Mesenteric fat pad (tissue), 1 donor: ENCODE measurements at places on chromosomes 4 and X.

DNA sequence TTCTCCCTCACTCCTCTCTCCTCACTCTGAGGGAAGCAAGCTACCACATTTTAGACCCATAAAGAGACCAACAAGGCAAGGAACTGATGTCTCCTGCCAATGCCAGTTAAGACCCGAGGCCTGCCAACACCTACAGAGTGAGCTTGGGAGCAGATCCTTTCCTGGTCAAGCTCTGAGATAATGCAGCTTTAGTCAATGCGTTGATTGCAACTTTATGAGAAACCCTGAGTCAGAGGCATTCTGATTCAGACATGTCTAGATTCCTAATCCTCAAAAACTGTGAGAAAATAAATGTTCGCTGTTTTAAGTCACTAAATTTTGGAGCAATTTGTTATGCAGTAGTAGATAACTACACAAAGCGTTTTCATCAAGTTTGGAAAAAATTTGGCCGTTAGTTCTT is 115.5 kb downstream of the JADE1 start:
- no peak for DNase-seq

DNA sequence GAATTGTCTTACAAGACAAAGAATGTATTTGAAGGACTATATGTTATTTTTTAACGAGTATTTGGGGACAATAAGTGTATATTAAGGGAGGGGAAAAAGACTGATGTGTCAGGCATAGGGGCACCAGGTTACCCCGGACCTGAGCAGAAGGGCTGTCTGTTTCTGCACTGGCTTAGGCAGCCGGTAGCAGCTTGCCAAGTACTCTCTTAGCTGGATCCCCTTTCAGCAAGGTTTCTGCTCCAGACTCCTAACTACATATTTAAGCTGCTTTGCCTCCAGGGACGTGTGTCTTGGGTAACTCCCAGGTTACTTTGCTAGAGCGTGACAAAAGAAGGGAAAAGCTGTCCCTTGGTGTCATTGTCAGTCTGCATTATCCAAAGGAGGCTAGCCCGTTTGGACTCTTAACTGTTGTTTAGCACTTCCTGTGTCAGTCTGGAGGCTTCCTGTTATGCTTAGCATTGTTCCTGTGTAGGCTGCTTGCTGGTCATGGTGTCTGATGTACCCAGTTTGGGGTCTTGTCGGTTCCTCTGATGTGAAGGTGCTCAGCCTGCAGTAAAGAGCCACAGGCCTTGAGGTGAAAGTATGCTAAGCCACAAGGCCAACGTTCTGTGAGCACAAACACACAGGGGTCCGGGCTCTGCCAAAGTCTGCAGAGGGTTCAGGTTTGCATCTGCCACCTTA is 11.6 kb downstream of the CXCR3 start:
- peak; percentile 53 for DNase-seq

DNA sequence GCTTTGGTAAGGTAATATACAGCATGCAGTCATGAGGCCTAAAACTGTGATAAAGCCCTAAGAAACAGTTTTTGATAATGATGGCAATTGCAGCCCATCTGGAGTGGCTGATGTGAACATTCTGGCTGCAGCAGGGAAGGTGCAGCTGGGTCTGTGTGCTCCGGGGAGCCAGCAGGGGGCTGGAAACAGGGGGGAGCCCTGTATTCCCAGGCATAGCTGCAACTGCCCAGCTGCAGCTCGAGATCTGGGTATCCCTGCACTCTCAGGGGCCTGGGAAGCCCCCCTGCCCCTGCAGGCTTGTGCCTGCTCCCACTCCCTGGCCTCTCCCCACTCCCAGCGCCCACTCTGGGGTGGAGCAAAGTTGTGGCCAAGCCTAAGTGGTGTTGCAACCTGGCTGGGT is 95.6 kb downstream of the RRAGB start:
- no peak for DNase-seq

- DNase-seq, result no peak
Observed at GRCh38 chrX:20529301-20529700, 262.6 kb upstream of the RPS6KA3 start.

DNA sequence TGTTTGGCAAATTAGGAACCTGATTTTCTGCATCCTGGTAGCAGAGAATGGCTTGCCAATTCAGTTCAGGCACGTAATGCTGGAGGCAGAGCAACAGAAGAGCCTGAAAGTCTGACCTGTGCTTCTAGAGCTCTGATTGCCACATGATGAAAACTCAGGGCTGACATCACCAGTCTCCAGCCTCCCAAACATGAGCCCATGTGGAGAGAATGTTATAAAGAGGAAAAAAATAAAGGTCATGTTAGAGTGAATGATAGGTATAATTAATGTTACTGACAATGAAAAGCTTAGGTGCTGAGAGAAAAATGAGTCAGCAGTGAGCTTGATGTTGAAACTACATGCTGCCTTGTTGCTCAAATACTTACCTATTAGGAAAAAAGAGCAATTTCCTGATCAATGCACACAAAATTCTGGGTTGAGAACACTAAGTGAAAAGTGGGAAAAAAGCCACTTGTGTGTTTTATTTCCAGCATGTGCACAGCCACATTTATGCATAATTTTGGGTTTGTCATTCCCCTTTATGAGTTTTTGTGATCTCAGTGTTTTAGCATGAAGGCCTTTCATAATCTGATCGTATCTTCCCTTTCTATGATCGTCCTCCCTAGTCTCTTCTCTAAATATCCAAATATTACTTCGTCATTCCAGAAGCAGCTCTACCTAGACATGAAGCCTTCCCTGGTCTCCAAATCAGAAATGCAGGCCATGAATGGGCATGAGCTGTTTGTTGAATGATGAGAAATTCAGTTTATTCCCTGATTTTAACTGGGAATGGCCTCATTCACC is 113.3 kb upstream of the CPEB2 start:
- DNase-seq, result no peak

GRCh38 chr4:8387615-8388527 is 52.7 kb downstream of the ACOX3 start:
- no peak for DNase-seq

DNA sequence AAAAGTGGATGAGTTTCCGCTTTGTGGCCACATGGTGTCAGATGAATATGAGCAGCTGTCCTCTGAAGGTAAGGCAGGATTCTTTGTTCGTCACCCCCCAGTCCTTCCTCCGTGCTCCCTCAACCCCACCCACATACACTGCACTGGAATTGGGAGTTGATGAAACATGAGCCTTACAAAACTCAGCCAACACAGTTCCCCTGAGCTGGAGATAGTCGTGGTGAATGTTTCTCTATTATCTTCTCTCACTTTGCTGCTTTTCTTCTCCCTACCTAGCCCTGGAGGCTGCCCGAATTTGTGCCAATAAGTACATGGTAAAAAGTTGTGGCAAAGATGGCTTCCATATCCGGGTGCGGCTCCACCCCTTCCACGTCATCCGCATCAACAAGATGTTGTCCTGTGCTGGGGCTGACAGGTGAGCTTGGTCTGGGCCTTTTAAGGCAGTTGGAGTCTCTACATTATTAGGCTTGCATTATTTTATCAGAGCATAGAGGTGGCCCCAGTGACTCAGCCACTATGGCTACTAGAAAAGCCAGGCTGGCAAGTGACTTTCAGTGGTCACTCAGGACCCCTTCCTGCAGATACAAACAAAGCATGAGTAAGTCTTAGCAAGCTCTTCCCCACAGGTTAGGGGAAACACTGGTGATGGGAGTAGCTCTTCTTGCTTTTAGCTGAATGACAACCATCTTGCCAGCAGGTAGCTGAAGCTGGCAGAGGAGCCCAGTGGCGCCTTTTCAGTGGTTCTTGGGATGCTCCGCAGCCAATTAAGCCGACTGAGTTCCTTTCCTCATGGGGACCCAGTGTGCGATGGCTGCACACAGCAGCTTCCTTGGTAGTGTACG is 1.6 kb downstream of the RPL10 start:
- DNase-seq, result no peak

GRCh38 chrX:31652650-31653049 is 580.8 kb upstream of the FTHL17 start:
- DNase-seq, result no peak

DNA sequence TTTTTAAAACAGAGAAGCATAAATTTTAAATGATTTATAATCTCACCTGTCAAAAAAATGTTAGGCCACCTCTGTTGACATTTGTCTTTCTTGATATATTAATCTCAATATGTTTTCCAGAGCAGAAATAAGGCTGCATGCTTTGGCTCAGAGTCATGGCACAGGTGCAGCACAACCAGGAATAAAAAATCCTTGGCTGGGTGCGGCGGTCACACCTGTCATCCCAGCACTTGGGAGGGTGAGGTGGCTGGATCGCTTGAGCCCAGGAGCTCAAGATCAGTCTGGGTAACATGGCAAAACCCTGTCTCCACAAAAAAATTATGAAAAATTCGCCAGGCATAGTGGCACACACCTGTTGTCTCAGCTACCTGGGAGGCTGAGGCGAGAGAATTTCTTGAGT is 18.1 kb downstream of the CPLX1 start:
- no peak for DNase-seq

GRCh38 chr4:73870768-73871167 is 1.6 kb downstream of the CXCL1 start:
- DNase-seq, result no peak

- DNase-seq, result no peak
Observed at GRCh38 chr4:93646233-93646930, 182.2 kb upstream of the ATOH1 start.

GRCh38 chr4:15649914-15650545 is 5.1 kb downstream of the FBXL5 start:
- DNase-seq, result no peak

DNA sequence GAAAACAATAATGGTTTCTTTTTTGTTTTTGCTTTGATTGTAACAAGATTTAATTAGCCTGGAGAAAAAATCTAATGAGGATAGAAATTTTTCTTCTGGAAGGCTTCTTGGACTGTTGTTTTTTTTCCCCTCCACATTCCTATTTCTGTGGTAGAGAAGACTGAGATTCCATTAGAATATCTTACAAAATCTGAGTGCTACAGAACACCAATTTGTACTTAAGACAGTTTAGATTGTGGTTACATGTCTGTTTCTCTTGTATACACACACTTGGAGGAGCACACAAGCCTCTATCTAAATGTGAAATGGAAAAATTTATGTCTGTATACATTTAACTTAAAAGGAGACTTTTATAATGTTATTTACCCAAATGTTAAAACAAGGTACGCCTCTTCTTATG is 176.9 kb upstream of the ARSJ start:
- no peak for DNase-seq

- no peak for DNase-seq
Observed at GRCh38 chr4:42420140-42420539, 22.9 kb downstream of the SHISA3 start.

DNA sequence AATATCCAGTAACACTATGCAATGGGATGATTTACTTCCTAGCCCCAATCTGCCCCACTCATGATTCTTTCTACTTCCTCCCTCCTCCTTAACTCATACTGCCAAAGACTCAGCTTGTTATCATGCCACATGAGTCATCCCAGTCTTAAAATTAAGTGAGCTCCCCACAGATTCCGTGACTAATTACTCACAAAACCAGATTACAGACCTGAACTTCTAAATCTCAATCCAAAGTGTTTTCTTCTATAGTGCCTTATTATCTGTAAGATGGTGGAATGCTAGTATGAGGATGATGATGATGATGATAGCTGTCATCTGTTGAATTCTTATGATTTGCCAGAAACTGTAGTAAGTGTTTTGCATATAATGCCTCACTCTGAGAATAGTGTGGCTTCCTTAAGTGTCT is 27.7 kb upstream of the GPC3 start:
- no peak for DNase-seq

DNA sequence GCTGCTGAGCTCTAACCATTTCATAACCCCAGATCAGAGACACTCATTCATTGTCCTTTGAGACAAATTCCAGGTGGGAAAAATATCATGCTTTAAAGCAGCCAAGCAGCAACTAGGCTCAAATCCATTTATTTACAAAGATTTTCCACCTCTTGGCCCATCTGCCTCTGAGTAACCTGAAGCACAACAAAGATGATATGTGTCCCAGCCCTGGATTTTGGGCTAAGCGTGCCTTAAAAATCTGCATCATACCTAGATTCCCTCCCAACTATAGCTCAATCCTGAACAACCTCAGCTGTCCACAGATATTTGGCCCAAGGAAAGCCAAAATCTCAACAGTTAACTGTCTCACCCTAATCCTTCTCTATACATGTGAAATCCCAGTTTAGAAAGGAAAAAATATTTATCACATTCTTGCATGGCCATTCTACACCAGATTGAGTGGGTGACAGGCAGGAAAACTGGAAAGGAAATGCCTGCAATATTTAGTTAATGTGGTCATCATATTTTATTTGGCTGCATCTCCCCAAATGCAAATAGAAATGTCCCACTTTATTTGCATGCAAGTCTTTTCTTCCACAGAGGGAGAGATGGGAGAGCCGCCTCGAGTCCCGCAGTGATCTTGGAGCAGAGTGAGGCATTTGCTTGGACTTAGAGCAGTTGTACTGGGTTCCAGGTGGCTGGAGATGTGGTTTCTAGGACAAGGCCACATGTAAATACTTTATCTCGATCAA is 146.4 kb upstream of the EOLA2 start:
- no peak for DNase-seq

DNA sequence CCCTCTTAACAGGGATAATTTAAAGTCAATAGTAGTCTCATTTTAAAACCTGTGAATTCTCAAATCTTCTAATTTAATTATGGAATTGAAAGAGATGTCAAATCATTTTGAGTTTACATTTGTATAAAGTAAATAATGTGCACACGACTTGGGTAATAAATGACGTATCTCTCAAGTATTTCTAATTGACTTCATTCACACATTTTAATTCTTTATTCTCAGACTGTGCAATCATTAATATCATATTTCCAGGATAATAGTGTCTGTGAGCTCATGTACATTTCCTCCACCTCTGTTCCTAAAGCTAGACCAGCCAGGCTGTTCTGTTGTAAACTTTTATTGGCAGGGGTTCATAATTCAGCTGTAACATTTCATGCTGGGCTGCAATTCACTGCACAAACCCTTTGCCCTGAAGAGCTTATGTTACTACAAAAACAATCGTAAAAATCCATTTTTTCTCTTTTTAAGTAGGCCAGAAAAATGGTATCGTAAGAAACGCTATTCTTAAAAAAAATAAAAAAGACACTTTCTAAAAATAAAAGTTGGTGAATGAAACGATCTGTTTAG is 1103.1 kb upstream of the TENM3 start:
- no peak for DNase-seq

GRCh38 chr4:16124232-16124631 is 40.4 kb upstream of the PROM1 start:
- no peak for DNase-seq

DNA sequence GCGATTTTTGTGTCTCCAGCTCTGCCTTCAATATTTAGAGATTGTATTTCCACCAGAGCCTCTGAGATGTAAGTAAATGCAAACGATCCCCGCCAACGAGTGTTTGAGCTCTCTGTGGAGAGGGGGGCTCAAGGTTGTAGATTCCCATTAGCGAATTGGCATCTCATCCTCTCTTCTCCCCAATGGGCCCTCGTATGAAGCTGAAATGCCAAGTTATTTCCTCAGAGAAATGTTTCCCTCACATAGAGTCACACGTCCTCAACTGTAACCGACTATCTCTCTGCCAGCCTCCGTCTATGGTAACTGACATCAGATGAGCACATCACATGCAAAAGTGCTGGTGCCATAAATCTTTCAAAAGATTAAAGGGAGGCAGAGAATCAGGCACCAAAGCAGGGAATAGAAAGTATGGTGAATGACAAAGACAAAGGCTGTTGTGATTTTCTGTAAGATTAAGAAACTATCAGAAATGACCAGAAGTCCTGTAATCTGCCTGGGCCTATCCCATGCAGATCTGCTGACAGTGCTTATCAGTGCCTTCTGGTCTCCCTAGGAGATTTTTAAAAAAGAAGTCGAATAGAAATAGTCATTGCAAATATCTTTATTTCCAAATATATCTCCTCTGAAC is 157.1 kb downstream of the PDGFRA start:
- no peak for DNase-seq

GRCh38 chr4:38601244-38601915 is 62.6 kb upstream of the KLF3 start:
- no peak for DNase-seq

- DNase-seq, result no peak
Observed at GRCh38 chr4:16034010-16034748, 49.6 kb downstream of the PROM1 start.
